ENCODE measurements at places on chromosomes 1 and 21.

DNA sequence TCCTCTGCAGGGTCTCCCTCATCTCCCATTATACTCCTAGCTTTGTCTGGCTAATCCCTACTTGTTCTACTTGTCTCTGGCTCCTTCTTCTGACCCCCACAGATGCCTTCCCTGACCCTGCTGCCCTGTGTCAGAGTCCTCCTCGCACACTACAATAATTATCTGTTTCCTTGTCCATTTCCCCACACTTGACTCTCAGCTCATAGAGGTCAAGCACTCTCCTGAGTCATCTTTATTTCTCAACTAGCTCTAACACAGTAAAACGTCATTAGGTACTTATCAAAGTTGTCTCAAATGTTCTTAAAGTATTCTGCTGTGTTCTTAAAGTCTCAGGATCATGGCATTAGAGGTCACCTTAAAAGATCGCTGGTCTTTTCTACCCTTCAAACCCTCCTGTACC, 47.1 kb downstream of the C8A start:
- no peak for DNase-seq

DNA sequence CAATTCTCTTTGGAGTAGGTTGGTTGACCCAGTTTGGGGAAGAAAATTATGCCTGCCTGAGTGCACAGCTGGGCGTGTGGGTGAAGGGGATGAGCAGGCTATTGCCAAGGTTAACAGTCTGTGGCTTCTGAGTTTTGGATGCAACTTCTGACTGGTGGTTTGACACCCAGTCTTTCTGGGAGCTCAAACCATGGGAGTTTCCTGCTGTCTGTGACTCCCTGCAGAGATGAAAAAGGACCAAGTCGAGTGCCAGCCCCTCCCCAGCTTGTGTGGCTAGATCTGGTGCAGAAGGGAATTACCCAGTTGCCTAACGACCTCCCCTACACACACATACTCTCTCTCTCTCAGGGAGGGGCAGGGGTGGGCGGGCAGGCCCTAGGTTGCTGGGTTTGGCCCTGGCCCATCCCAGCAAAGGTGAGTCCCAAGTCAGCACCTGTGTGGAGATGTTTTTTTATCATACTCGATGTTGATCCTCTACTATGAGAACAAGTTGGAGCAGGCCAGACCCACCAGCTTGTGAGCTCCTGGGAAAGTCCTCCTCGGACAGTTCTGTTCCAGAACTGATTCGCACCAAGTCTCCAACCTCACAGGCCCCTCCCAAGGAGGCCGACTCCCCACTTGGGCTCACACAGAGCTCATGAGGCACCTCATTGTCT, 28.2 kb downstream of the PKP1 start:
- DNase-seq, result no peak

- peak; percentile 84 for DNase-seq
These were observed 569 bp upstream of the DAB1 start for GRCh38 chr1:57424231-57425027.

DNA sequence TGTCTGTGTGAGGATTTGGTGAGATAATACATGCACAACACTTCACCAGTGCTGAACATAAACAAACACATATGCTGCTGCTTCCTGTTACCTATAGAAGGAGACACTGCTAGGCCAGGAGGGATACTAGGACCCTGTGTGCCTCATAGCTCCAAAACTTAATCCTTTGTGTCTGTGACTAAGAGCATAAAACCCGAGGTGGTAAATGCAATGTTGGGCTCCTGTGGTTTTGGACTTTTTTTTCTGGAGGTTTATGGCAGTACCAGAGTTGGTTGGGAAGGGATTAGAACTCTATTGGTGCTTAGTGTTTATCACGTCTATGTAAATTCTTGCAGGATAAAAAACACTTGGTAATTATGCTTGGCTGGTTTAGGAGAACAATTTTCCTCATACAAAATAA, 122.9 kb downstream of the NUF2 start:
- DNase-seq, result no peak

DNA sequence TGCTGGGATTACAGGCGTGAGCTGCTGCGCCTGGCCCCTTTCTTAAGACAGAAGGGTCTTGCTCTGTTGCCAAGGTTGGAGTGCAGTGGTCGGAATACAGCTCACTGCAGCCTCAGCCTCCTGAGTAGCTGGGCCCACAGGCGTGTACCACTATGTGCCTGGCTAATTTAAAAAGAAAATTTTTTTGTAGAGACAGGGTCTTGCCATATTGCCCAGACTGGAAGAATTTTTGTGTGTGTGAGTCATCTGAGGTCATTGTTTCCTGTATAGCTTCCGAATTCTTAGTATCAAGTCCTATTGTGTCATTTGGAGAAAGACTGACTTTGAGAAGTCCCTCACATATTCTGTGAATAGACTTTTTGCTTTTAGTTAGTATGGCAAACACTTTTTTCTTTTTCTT, 4.7 kb downstream of the SZRD1 start:
- DNase-seq, result no peak

DNA sequence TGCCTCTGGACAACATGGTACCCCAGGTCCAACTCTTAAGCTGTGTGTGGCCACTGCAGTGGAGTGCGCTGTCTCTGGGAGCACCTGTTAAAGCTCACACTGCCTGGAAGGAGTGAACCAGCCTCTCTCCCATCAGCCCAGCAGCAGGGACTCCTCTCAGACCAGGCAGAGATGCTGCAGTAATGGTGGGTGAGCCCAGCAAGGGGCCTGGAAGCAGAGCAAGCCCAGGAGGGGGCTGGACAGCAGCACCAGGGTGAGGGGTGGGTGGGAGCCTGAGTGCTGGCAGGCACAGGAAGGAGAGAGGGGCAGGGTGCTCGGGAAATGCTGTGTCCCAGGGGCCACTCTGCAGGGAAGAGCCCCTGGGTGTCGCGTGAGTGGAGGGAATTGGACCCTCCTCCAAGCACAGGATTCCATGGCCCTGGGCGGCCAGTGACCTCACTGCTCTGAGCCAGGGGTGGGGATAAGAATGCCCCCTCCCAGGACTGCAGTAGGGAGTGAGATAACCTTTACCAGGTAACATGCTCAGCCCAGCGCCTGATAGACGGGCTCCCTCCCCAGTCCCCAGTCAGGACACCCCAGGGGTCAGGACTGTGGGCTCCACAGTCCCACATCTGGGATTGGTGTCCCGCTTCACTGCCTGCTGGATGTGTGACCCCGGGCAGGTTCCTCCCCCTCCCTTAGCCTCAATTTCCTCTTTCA, 313.1 kb downstream of the MATN1 start:
- no peak for DNase-seq

- no peak for DNase-seq
These were observed 308.5 kb downstream of the NTNG1 start for GRCh38 chr1:107449326-107449725.

- DNase-seq, result no peak
These were observed 10.2 kb upstream of the SUSD4 start for GRCh38 chr1:223374064-223374610.

DNA sequence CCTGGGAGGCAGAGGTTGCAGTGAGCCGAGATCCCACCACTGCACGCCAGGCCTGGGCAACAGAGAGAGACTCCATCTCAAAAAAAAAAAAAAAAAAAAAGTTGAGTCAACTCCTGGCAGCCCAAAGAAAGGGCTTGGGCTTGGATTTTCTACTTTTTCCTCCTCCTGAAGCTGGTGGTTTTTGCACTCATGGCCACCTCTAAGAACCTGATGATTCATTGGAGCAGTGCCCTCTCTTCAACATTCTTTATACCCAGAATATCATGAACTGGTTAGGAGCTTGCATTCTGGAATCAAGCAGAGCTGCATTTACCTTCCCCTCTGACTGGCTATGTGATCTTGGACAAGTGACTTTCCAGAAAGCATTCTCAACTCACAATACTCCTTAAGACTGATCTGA, 3.5 kb upstream of the ACTA1 start:
- no peak for DNase-seq

- no peak for DNase-seq
These were observed 86.5 kb upstream of the ATP1A1 start for GRCh38 chr1:116286541-116286971.

- DNase-seq, result no peak
These were observed 19.5 kb downstream of the RNF115 start for GRCh38 chr1:145804235-145805045.

DNA sequence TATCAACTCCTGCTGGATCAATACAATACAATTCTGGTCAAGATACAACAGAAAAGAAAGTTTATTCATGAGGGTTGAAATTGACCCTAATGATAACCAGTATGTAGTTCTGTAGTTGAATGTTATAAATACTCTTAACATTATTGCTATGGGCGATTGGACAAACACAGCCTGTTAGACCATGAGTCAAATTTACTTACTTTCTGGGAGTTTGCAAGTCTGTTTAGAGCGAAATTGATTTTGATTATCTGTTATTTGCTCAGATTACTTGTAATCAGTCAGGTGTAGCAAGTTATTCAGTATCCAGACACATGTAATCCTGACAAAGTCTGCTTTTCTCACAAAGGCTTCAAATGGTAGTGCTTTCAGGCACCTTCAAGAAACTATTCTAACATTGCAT, 216.6 kb upstream of the B3GALT2 start:
- DNase-seq, result no peak

- no peak for DNase-seq
These were observed 113.2 kb downstream of the TOMM20 start for GRCh38 chr1:235015291-235015985.

DNA sequence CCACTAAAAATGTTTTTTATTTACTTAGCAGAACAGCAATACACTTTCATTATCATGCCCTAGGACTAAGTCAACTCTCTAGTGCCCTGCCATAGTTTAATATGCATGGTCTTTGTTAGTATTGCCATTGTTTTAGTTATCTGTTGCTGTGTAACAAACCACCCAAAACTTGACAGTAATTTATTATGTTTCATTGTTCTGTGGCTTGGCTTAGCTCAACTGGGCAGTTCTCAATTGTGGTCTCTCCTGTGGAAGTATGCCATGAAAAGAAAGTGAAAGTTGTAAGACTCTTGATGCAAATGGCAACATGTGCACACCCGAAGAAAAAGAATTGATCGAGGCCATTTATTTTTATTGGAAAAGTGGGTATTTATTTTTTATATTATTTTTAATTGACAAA, 206.3 kb upstream of the KCTD3 start:
- DNase-seq, result no peak

GRCh38 chr1:157073944-157074685, 25.5 kb downstream of the ETV3L start:
- DNase-seq, result peak; percentile 82

GRCh38 chr1:93908394-93909145, 660 bp downstream of the GCLM start:
- peak; percentile 39 for DNase-seq

- peak; percentile 82 for DNase-seq
These were observed 8.6 kb upstream of the ACTRT2 start for GRCh38 chr1:3012456-3013291.

DNA sequence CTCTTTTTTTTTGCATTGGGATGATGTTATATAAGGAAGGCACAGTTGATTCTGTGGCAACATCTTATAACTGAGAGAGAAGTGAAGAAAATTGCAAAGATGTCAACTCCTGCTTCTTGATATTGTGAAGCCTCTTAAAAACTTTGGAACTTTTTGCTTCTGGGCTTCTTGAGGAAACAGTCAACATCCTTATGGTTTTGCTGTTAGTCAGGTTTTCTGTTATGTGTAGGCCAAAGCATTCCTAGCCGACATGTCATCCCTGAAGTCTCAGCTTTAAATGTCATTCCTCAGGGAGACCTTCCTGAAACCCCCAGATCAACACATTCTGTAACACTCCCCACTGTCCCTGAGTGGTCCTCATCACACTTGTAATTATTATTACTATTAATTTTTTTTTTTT, 12.6 kb downstream of the FALEC start:
- no peak for DNase-seq

DNA sequence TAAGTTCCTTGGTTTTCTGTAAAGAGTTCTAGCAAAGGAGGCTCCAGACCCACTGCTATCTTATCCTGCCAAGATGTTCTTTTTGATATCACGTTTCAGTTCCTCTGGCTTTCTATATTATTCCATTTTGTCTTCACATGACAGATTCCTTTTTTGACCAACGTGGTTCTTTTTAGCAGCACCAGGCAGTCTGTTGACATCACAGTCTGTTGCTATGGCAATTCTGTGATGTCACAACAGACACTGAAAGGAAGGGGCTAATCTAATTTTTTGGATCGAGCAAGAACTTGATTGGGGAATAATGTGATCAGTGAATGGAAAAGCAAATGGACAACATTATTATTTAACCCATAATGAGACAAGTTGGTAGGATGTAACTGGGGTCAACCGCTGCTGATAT, 64.5 kb upstream of the GOLT1A start:
- no peak for DNase-seq

DNA sequence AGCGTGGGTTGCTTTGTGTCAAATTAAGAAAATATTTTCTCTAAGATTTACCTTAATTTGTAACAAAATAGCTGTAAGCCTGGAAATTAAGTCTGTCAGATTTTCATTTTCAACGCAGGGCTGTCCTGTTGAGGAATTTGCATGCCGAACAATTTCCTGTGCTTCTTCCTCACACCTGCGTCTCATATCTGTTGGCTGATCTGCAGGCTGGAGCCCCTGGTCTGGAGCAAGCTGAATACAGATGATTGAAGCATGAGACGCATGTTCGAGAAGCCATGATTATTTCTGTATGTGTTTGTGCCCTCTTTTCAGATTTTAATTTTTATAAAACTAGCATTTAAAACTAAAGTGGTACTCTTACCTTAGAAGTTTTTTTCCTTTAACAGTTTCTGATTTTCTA, 9.8 kb downstream of the MIXL1 start:
- DNase-seq, result no peak

DNA sequence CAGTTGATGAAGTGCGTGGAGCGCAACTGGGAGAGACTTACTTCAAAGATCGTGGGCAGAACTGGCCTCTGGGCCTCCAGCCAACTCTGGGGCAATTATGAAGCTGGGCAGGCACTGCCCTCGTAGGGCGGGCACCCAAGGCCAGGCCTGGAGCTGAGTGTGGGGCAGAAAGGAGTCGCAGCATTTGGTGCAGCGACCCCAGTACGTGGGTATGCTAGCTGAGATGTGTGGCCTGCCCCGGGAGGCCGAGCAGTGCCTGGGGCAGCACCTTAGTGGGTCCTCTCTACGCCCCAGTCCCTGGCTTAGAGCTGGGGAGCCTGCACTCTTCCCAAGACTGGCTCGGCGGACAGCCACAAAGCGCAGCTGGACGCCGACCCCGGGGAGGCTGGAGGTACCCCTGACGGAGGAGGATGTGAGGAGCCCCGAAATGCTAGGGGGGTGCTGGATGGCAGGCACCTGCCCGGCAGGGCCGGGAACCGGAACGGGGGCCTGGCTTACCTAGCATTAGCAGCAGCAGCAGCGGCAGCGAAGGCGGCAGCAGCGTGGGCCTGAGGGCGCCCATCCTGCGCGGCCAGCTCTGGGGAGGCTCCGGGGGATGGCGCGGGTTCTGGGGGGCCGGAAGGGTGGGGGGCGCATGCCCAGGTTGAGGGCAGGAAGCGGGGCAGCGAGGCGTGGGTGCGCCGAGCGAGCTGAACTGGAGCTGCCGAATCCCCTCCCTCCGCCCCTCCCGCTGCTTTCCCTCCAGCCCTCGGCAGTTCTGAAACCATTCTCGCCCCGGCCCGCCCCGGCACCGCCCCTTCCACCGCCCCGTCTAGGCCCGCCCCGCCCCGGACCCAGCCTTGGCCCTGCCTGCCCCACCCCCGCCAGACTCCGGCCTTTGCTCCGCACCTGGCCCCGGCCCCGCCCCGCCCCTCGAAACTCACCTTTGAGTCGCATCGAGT, at the start of gene IGSF8:
Gene IGSF8, minus strand, starts transcription at position 709 of the 941 bp plus-strand sequence. Its CDS starts 147 bp downstream, at position 562.
- DNase-seq, result peak; percentile 92

GRCh38 chr1:191804311-191804710, 354.0 kb upstream of the RGS18 start:
- no peak for DNase-seq

GRCh38 chr1:205983925-205984725, 19.1 kb downstream of the RAB7B start:
- DNase-seq, result peak; percentile 77

Data from HEK293T (cell line).